ENCODE measurements at places on chromosomes 2 and 18.

- DNase-seq, result no peak
Measured at GRCh38 chr2:192059266-192059665, 135.5 kb downstream of the TMEFF2 start.

DNA sequence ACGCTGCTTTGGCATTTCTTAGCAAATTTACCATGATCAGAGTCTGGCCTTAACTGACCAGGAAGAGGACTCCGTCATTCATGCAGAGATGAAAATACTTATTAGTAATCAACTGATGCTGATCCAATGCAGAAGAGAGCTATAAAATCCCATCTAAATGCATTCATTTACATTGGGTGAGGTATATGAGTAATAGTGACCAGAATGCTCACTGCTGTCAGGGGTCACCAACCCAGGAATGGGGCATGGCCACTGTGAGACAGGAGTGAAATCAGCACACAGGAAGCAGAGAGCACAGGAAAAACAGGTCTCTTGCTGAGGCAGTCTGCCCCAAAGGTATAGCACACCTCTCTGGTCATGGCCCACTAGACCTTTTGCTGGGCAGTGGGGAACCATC is 68.1 kb upstream of the TMEM247 start:
- DNase-seq, result no peak

- DNase-seq, result peak; percentile 43
Measured at GRCh38 chr2:145114726-145115125, 594.8 kb upstream of the ZEB2 start.

- no peak for DNase-seq
Measured at GRCh38 chr18:30359521-30359920, 683.0 kb downstream of the DSC3 start.

GRCh38 chr2:171515672-171516298 is 6.5 kb upstream of the CYBRD1 start:
- DNase-seq, result peak; percentile 69

DNA sequence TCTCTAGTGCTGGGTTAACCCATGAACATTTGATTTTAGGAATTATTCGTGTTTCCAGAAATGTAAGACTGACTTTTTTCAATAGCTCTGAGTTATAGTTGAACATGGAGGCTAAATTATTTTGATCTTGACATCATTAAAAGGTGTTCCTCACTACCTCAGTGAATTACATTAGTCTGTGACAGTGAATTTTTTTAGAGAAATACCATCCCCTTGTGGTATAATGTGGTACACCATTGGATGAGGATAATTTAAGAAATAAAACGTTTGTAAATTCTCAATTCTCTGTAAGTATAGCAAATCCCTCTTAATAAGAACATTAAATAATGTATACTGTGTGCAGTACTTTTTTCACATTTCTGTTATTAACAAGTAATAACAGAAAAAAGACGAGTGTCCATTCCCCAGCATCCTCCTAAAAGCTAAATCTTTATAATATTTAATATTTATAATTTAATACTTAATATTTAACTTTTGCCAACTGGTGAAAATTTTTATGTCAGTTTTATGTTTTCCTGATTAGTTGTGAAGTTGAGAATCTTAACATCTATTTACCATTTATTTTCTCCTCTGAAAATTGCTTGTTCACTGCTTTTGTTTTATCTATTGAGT is 70.3 kb upstream of the CWC22 start:
- DNase-seq, result peak; percentile 30

DNA sequence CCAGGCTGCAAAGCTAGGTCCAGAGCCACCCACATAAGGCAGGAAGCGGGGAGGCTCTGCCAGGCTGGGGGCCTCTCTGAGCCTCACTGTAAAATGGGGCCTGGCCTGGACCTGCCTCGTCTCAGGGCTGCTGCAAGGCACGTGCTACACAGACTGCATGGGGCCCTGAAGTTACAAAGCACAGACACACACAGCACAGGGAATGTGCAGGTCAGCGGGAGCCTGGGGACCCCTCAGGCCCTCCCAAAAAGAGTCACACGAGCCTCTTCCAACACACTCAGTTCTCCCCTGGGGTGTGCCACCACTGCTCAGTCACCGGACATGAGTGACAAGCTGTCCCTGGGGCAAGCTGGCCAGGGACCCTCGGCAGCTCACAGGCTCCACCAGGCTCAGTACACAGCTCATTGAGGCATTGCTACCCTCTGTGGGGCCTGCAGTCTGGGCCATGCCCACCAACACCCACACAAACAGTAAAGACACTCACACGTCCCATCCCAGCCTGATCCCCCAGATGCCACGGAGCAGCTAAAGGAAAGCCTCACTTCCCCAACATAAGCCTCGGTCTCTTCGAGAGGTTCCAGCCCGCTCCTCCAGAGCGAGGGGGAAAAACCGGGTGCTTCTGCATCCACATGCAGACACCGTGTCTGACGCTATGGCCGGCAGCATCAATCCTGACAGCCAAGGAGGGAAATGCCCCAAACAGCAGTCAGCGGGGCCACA is 33.7 kb downstream of the BOK start:
- no peak for DNase-seq

GRCh38 chr2:163774862-163775261 is 39.1 kb upstream of the FIGN start:
- peak; percentile 88 for DNase-seq

DNA sequence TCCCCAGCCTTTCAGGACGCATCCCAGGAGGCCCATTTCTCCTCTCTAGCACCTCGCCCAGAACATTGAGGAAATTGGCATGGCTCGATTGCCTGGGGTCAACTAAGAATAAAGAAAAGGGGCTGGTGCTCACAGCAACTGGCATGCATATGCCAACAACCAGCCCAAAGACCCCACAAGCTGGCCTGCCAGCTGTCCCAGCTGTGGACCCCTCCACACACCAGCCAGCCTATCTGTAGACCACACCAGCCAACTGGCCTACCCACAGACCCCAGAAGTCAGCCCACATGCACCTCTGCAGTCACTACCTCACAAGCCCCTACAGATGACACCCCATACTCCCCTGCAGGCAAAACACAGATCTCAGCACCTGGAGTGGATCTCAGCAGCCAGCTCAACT is 123.8 kb upstream of the ID2 start:
- no peak for DNase-seq

DNA sequence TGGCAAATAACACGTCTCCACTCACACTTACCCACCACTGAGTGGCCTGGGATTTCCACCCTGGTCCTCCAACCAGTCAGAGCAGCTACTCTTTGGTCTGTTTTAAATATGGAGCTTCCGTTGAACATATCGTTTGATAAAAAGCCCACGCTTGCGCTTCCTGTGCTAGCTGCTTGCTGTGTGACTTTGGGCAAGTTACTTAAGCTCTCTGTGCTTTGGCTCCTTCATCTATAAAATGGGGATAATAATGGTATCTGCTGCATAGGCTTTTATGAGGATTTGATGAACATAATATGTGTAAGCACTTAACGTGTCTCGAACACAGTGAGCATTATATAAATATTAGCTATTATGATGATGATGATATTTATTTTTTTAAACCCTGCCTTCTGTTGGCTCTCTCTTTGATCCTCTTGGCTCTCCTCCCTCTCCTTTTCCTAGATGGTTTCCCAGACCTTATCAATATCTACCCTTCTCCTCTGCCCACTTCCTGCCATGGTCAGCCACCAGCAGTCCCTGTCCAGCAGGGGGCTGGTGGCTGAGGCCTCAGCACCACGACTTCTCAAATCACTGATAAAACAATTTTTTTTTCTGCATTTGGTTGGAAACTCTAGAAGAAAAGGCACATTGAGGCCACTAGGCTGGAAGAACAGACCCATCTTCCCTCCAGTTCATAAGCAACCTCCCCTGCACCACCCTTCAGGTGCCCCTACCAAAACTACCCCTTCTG is 191.9 kb downstream of the LOXHD1 start:
- DNase-seq, result no peak

DNA sequence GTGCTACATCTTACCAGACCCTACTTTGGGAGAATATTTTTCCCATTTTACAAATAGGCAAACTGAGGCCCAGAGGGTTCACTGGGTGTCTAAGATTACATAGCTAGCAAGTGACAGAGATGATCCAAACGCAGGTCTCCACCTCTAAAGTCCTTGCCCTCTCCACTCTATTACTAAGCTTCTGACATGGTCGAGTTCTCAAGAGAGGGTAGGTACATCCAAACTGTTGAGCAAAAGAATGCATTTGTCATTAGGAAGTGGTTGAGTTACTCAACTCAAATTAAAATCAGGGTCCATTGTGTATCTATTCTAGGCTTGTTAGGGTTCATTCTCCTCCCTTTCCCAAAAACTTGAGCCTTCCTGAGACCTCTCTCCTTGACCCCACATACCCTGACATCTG is 680.6 kb upstream of the FANCL start:
- DNase-seq, result peak; percentile 58

DNA sequence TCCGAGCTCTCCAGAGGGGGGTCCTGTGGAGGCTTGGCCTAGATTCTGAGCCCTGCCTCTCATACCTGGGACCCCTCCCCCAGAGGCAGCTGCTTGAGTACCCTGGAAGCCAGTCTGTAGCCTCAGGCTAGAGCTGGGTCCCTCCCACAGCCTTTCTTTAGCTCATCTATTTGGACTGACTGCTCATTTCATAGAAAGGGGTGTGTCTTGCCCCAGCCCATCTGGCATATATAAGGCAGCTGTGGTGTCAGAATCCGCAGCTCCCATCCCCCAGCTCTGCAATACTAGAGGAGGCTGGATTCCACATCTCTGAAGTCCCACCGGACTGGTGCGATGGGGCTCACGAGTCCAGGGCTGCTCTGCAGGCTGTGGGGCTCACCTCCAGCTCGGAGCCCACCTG is 26.1 kb downstream of the MPHOSPH10 start:
- DNase-seq, result peak; percentile 39

DNA sequence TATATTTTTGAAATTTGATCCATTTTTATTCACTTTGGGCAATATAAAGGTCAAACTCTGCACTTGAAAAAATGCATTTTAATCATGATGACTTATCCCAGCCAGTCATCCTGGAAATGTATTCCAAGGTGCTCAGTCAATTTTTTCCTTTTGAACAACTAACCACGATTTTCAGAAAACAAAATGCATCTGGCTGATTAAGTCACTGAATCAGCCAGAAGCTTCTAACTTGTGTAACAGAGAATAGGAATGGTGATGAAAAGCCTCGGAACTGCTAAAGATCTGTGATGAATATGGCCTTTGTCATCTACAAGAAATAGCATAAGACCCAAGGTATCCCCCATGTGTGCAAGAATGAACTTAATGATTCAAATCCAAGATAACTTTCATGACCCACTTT is 572.7 kb downstream of the EPHA4 start:
- DNase-seq, result no peak

- peak; percentile 88 for DNase-seq
Measured at GRCh38 chr2:224252631-224253030, 149.3 kb downstream of the FAM124B start.

DNA sequence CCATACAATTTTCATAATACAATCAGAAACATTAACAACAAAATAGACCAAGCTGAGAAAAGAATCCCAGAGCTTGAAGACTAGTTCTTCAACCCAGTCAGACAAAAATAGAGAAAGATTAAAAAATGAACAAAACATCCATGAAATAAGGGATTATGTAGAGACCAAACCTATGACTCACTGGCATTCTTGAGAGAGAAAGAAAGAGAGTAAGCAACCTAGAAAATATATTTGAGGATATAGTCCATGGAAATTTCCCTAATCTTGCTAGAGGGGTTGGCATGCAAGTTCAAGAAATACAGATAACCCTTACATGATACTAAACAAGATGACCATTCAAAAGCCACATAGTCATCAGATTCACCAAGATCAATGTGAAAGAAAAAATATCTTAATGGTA is 281.7 kb downstream of the CCDC85A start:
- DNase-seq, result peak; percentile 13

GRCh38 chr18:64245126-64245861 is 96.4 kb upstream of the LINC00305 start:
- DNase-seq, result no peak

- DNase-seq, result no peak
Measured at GRCh38 chr18:35564795-35565453, 16.6 kb upstream of the GALNT1 start.

DNA sequence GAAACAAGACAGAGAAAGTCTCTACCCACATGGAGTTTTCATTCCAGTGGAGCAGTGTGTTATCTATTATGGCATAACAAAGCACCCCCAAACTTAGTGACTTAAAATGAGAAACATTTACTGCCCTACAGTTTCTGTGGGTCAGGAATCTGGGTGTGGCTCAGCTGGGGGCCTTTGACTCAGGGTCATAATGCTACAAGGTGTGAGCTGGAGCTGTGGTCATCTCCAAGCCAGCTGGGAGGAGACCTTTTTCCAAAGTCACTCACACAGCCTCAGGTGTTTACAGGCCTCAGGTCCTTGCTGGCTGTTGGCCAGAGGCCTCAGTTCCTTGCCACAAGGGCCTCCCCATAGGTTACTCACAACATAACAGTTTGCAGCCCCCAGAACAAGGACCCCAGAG is 169.2 kb downstream of the ETAA1 start:
- no peak for DNase-seq

- no peak for DNase-seq
Measured at GRCh38 chr18:54232485-54233227, 8.2 kb upstream of the MBD2 start.

- no peak for DNase-seq
Measured at GRCh38 chr2:190478572-190479195, 55.8 kb downstream of the NEMP2 start.

DNA sequence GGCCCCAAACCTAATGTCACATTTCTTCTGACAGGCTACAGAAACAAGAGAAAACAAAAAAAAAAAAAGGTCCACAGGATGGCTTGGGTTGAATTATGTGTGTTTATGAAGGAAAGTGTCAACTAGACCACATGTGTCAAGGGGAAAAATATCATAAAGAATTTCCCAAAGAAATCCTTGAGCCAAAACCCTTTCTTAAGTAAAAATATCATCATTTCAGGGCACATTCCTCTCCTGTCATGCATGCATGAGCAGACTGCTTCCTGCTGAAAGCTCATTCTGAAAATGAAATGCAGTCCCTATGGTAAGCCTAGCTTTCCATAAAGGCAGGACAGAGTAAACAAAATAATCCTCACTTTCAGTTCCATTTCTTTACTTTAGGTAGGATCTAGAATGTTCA is 85.7 kb upstream of the RBBP8 start:
- peak; percentile 72 for DNase-seq

- peak; percentile 25 for DNase-seq
Measured at GRCh38 chr18:20971886-20972267, 139.7 kb downstream of the ROCK1 start.

DNA sequence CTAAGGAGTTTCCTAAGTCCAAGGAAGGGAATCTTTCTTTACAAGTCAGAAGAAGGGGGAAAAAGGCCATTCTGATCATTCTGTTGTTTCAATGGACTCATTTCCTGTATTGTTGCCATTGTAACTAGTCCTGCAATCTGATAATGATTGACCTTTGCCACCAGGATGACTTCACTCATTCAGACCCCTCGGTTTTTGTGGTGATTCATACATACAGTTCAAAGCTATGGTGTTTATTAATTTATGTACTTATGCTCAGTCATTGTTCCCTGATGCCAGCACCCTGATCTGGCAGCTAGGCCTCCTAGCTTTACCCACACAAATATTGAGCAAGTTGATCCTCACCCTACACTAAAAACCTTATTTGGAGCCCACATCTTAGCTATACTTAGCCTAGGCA is 57.6 kb upstream of the ZNF519 start:
- peak; percentile 8 for DNase-seq
